ENCODE measurements at places on chromosomes 11 and 22. TPM values are rescaled to one million over a fixed set of nuclear protein-coding genes. Genes with fewer than 3 reads are reported as not detected.
A peak's percentile ranks its signal among the peaks of the same experiment; 100 is the strongest.

- 0 out of 2 replicates have a peak, but pooled peaks cover 5% of the 10 kb centered on the region for H3K4me1 ChIP-seq
- H3K27ac ChIP-seq: no peak overlapping the region
- H3K27me3 ChIP-seq: peaks cover 1% of the 10 kb centered on the region
Measured at GRCh38 chr11:62928011-62928410, 6.8 kb upstream of the CHRM1 start.

DNA sequence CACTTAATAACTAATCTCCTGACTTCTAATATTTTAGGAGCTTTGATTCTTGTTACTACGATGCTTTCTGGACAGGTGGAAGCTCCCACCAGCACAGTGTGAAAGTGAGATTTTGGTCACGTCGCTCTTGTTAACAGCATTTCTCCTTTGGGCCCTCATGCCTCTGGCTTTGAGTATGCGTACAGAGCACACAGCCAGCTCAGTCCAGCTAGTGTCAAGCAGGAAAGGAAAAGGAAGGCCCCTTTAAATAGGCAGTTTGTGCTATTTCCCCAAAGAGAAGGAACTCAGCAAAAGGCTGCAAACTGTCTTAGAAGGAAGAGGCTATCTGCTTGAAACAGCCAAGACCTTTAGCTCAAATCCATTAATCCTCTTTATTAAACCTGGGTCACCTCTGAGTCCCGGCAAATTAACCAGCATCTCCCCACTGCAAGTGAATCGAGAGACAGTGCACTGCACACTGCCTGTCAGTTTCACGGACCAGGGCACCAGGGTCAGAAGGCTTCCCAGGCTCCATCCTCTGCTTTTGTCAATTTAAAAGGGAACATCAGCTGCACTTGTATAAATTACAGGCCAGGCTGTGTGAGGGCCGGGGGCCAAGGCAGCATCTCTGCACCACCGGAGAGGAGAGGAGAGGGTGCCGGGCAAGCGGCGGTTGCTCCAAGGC lies 34.7 kb downstream of the OPCML start:
- no peak overlapping the region for H3K27ac ChIP-seq
- H3K4me1 ChIP-seq: no peaks in the 10 kb centered on the region
- no peak for DNase-seq
- no peaks in the 10 kb centered on the region for H3K27me3 ChIP-seq

- H3K4me1 ChIP-seq: peaks cover 54% of the 10 kb centered on the region
- no peaks in the 10 kb centered on the region for H3K36me3 ChIP-seq
- H3K27me3 ChIP-seq: no peaks in the 10 kb centered on the region
- peak; percentile 63 for DNase-seq
Measured at GRCh38 chr22:36461665-36462649, 19.5 kb downstream of the TXN2 start.

Gene PANX3
- polyA plus RNA-seq: not detected

DNA sequence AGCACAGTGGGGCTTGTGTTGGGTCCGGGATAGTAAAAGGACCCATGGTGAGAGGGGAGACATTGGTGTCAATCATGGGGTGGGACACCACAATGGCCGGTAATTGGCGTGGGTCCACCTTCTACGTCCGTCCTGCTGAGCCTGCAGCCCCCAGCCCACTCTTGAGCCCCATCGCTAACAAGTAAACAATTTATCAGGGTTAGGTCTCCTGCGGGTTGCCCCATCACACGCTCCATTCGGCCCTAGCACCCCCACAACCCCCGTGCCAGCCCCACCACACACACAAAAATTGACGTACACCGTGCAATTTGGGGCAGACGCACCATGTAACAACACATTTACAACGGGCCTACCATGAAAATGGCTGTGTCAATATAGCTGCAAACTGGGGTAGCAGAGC lies 86.5 kb upstream of the HTATIP2 start:
- no peaks in the 10 kb centered on the region for H3K4me1 ChIP-seq
- H3K4me3 ChIP-seq: no peak overlapping the region
- H3K27me3 ChIP-seq: peaks cover 43% of the 10 kb centered on the region
- no peak for DNase-seq
- H3K27ac ChIP-seq: no peak overlapping the region
- H3K36me3 ChIP-seq: no peaks in the 10 kb centered on the region

DNA sequence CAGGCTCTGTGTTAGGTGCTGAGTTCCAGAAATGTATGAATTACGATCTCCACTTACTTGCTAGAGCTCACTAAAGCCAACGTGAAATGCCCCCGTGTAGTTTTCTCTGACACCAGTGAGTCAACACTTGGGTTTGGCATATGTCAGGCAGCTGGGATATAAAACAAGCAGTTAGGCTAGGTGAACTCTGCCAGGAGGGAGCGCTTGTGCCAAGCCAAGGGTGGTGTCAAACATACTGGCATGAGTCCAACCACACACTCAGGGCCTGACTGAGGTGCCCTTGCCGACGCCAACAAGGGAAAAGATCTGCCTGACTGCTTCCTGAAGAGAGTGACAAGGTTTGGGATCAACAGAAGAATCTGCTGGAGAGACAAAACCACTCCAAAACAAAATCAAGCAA lies 167.8 kb upstream of the NARS2 start:
- 0 out of 2 replicates have a peak, but pooled peaks cover 1% of the 10 kb centered on the region for H3K27me3 ChIP-seq
- no peak overlapping the region for H3K27ac ChIP-seq
- no peak for DNase-seq
- no peaks in the 10 kb centered on the region for H3K36me3 ChIP-seq
- H3K4me3 ChIP-seq: no peak overlapping the region
- H3K4me1 ChIP-seq: no peaks in the 10 kb centered on the region

Gene MMP11
- polyA plus RNA-seq: 88.6 TPM

GRCh38 chr11:92750794-92751193 lies 218.7 kb upstream of the MTNR1B start:
- H3K4me1 ChIP-seq: no peaks in the 10 kb centered on the region
- no peaks in the 10 kb centered on the region for H3K27me3 ChIP-seq
- H3K27ac ChIP-seq: no peak overlapping the region

DNA sequence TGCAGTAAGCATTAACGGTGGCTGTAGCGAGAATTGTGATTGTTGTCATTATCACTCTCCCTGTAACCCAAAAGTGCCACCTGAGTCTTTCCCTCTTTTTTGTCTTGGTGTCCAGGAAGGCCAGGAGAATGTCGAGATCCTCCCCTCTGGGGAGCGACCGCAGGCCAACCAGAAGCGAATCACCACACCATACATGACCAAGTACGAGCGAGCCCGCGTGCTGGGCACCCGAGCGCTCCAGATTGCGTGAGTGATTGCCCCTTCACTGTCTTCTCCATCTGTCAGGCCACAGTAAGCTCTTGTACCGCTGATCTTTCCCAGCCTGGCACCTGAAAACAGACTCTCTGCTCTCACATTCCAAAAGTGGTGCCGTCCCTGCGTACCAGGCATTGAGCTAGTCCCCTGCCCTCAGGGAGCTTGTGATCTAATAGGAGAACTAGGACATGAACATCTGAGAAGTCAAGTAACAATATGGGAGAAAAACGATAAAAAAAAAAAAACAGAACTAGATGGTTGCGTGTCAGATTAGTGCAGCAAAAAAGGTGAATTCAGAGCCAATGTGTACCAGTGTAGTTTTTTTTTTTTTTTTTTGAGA lies 5.8 kb downstream of the POLR2F start:
- no peak overlapping the region for H3K27ac ChIP-seq
- H3K4me1 ChIP-seq: peaks cover 37% of the 10 kb centered on the region
- no peaks in the 10 kb centered on the region for H3K27me3 ChIP-seq
- DNase-seq: no peak
- no peak overlapping the region for H3K4me3 ChIP-seq
- H3K36me3 ChIP-seq: peaks cover 23% of the 10 kb centered on the region

- peaks cover 49% of the 10 kb centered on the region for H3K27me3 ChIP-seq
- no peak overlapping the region for H3K4me3 ChIP-seq
- no peak overlapping the region for H3K27ac ChIP-seq
- H3K4me1 ChIP-seq: no peaks in the 10 kb centered on the region
- no peak for DNase-seq
Measured at GRCh38 chr22:49733631-49734030, 94.0 kb downstream of the BRD1 start.

Measured in HepG2 (cell line).